Activated naive CD8-positive, alpha-beta T cell treated with anti-CD3 and anti-CD28 coated beads, Interleukin-2, amount 10 ng/mL, durations not matched to agents 7 days and 5 days (primary cell): ENCODE measurements at places on chromosomes 1 and 21. TPM values are rescaled to one million over a fixed set of nuclear protein-coding genes. Genes with fewer than 3 reads are reported as not detected.

- H3K4me3 ChIP-seq: no peak overlapping the region
- no peaks in the 10 kb centered on the region for H3K4me1 ChIP-seq
- no peak overlapping the region for H3K27ac ChIP-seq
- no peak for DNase-seq
- peaks cover 14% of the 10 kb centered on the region for H3K27me3 ChIP-seq
Observed at GRCh38 chr1:16014509-16015482, 3.0 kb downstream of the HSPB7 start.

- no peak overlapping the region for H3K4me3 ChIP-seq
- H3K36me3 ChIP-seq: no peaks in the 10 kb centered on the region
- no peak for DNase-seq
- no peak overlapping the region for H3K27ac ChIP-seq
Observed at GRCh38 chr1:64433308-64433707, 36.6 kb upstream of the CACHD1 start.

DNA sequence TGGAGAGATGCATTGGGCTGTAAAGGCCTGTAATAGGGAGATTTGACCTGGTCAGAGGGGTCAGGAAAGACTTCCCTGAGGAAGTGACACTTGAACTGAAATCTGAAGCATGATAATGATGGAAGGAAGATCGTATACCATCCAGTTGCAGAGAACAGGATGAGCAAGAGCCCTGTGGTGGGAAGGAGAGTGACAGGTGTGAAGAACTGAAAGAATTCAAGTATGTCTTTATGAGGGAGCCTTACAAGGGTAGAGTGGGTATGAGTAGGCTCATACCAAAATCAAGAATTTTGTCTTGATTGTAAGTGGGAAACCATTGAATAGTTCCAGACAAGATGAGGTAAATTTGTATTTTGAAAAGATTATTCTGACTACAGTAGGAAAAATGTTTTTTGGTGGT lies 129.4 kb downstream of the RASAL2 start:
- DNase-seq: no peak
- no peak overlapping the region for H3K4me3 ChIP-seq
- H3K27me3 ChIP-seq: peaks cover 2% of the 10 kb centered on the region
- no peaks in the 10 kb centered on the region for H3K36me3 ChIP-seq

- peaks cover 14% of the 10 kb centered on the region for H3K4me1 ChIP-seq
- H3K27ac ChIP-seq: no peak overlapping the region
- no peaks in the 10 kb centered on the region for H3K36me3 ChIP-seq
- no peak overlapping the region for H3K4me3 ChIP-seq
- peaks cover 43% of the 10 kb centered on the region for H3K27me3 ChIP-seq
Observed at GRCh38 chr1:156931974-156932710, 11.7 kb downstream of the LRRC71 start.

- H3K36me3 ChIP-seq: no peaks in the 10 kb centered on the region
- H3K27me3 ChIP-seq: no peaks in the 10 kb centered on the region
- no peaks in the 10 kb centered on the region for H3K4me1 ChIP-seq
- DNase-seq: no peak
- H3K4me3 ChIP-seq: no peak overlapping the region
Observed at GRCh38 chr21:26945916-26946675, 20.8 kb downstream of the ADAMTS5 start.

DNA sequence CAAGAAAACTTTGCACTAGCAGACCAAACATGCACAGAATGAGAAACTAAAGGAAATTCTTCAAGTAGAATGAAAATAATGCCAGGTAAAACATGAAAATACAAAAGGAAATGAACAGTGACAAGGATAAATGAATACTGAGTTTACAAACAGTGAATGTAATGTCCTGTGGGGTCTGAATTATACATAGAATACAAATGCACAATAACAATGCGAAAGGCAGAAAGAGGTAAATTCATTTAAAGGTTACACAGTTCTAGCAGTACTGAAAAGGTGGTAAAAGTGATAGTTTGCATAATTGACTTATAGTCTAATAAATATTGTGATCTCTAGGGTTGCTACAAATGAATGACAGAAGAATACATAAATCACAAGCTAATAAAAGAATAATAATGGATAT lies 12.9 kb downstream of the CD55 start:
- H3K27me3 ChIP-seq: no peaks in the 10 kb centered on the region
- peak overlapping the region; percentile 93 for H3K27ac ChIP-seq
- peak overlapping the region; percentile 38 for H3K4me3 ChIP-seq
- H3K36me3 ChIP-seq: peaks cover 72% of the 10 kb centered on the region
- no peak for DNase-seq
- peaks cover 51% of the 10 kb centered on the region for H3K4me1 ChIP-seq

Gene MRPL9
- 87.4 TPM for total RNA-seq

Gene HP1BP3
- 313 TPM for total RNA-seq
